ENCODE measurements at places on chromosomes 5 and 9.

- no peaks in the 10 kb centered on the region for H3K27me3 ChIP-seq
- H3K4me1 ChIP-seq = no peaks in the 10 kb centered on the region
- H3K4me3 ChIP-seq = no peak overlapping the region
- no peaks in the 10 kb centered on the region for H3K36me3 ChIP-seq
- DNase-seq = no peak
These were observed 110.7 kb downstream of the FEM1C start for GRCh38 chr5:115433918-115434317.

DNA sequence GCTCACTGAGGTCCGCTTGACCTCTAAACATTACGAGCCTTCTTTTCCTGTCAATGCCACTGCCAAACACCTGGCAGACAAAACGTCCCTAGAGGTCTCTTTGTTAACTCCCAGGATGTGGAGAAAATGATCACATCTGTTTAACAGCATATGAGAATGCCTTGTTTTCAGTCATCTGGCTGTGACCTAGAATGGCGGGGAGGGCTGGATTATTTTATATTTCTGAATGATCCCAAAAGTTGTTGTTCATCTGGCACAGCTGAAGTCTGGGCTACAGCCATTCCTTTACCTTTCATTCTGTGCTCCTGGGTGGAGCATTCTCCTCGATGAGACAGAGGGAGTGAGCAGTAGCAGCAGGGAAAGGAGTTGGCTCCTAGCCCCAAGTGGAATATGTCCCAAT is 138.2 kb downstream of the PRDM6 start:
- no peak for DNase-seq
- no peaks in the 10 kb centered on the region for H3K4me1 ChIP-seq
- H3K27ac ChIP-seq = no peak overlapping the region
- no peaks in the 10 kb centered on the region for H3K36me3 ChIP-seq

DNA sequence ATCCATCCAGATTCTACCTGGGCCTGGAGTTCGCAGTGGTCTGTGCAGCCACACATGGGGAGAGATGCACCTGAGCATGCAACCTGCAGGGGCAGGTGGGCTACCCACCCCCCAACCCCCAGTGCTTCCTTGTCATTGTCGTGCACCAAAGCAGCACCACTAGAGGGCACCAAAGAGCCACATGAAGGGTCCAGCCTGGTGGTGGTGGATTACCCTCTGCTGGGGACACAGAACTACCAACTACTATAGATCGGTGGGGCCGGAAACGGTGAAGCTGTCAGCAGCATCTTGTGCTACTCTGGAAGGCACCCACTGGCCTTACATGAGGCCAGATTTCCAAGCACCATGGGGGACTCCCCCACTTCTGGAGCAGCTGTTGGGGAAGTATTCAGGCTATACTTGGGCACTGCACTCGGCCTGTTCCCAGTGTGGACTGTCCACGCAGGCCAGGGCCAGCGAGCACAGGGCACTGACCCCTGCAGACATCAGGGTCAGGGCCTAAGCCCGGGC is 60.2 kb upstream of the TBC1D2 start:
- H3K27ac ChIP-seq = no peak overlapping the region
- H3K36me3 ChIP-seq = no peaks in the 10 kb centered on the region
- no peak overlapping the region for H3K4me3 ChIP-seq
- peak; percentile 65 for DNase-seq

DNA sequence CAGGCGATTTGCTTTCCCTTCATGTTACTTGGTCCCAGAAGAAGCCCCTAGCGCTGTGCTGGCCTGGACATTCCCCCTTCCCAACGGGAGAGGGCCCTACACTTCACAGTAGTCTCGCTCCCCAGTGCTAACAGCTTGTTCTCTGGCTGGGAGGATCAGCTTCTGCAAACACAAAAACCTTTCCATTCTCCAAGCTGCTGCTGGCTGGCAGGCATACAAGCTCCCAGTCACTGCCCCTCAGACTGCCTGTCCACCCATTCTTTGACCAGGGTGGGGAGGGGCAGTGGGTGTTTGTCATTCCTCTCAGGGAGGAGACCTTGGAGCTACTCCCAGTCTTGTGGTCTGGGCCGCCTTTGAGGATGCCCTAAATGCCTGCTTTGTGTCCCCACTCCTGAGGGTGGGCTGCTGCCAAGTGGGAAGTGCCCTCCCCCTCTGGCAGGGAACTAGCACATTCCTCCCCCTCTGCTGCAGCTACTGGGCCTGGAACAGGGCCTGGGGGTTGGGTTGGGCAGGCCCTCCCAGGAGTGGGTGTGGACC is 20.8 kb downstream of the ENHO start:
- DNase-seq = no peak
- no peaks in the 10 kb centered on the region for H3K27me3 ChIP-seq
- no peak overlapping the region for H3K27ac ChIP-seq
- no peaks in the 10 kb centered on the region for H3K36me3 ChIP-seq
- no peaks in the 10 kb centered on the region for H3K4me1 ChIP-seq

- DNase-seq = no peak
- H3K4me3 ChIP-seq = no peak overlapping the region
- H3K4me1 ChIP-seq = no peaks in the 10 kb centered on the region
- no peaks in the 10 kb centered on the region for H3K27me3 ChIP-seq
- no peak overlapping the region for H3K27ac ChIP-seq
These were observed 8.1 kb upstream of the MARCOL start for GRCh38 chr5:148230240-148230639.

GRCh38 chr9:7273575-7273974 is 515.8 kb downstream of the KDM4C start:
- H3K27me3 ChIP-seq = no peaks in the 10 kb centered on the region
- no peak overlapping the region for H3K4me3 ChIP-seq
- DNase-seq = no peak
- no peaks in the 10 kb centered on the region for H3K36me3 ChIP-seq
- H3K27ac ChIP-seq = no peak overlapping the region

- H3K4me1 ChIP-seq = peaks cover 12% of the 10 kb centered on the region
- no peaks in the 10 kb centered on the region for H3K36me3 ChIP-seq
- H3K27ac ChIP-seq = no peak overlapping the region
These were observed 46.8 kb downstream of the ITGA2 start for GRCh38 chr5:53035868-53036381.

- DNase-seq = no peak
- no peaks in the 10 kb centered on the region for H3K27me3 ChIP-seq
- no peak overlapping the region for H3K4me3 ChIP-seq
- H3K36me3 ChIP-seq = no peaks in the 10 kb centered on the region
- peaks cover 4% of the 10 kb centered on the region for H3K4me1 ChIP-seq
These were observed 58.2 kb upstream of the GGTA1 start for GRCh38 chr9:121557581-121558447.

DNA sequence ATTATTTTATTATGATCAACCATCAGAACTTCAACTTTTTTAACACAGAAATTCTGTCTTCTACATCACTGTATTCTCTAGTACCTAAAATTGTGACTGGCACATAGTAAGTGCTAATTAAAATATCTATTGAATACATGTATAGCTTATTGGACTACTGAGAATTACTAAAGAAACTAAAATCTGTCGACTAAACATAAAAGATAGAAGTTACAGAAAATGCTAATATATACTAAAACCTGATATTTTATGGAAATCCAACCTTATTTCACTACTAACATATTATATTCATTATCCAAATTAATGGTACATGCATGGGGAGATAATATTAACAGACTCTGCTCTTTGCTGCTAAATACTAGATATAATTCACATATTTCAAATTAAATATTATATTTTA is 153.6 kb downstream of the DTWD2 start:
- H3K36me3 ChIP-seq = no peaks in the 10 kb centered on the region
- no peak overlapping the region for H3K27ac ChIP-seq
- H3K27me3 ChIP-seq = no peaks in the 10 kb centered on the region
- H3K4me1 ChIP-seq = no peaks in the 10 kb centered on the region
- no peak for DNase-seq
- H3K4me3 ChIP-seq = no peak overlapping the region

GRCh38 chr5:147530530-147531389 is 20.9 kb upstream of the DPYSL3 start:
- no peaks in the 10 kb centered on the region for H3K27me3 ChIP-seq
- no peak overlapping the region for H3K27ac ChIP-seq
- no peaks in the 10 kb centered on the region for H3K36me3 ChIP-seq

All from naive thymus-derived CD4-positive, alpha-beta T cell (primary cell).